GM20000 (cell line): ENCODE measurements at places on chromosomes 16 and 17.

DNA sequence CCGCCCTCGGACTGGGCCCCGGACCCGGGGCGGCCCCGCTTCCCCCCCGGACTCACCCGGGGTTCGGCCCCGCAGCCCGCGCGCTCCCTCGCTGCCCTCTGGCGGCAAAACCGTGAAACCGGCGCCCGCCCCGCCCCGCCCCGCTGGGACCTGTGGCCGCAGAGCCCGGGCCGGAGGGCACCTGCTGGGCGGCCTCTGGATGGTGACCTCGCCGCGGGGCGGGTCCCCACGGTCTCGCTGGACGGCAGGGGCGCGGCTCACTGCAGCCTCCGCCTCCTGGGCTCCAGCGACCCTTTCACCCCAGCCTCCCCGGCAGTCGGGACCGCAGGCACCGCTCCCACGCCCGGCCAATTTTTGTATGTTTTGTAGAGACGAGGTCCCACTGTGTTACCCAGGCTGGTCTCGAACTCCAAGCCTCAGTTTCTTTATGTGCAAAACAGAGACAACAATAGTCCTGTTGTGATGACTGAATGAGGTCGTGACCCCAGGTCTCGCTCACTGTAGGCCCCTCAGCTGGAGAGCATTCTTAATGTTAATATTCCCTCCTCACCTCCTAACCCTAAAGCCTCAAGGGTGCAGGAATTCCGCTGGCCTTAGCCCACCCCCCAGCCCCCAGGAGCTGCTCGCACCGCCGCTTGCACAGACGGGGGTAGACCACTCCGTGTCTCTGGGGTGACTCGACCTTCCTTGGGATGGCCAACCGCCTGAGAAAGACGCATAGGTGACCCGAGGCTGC, 33.7 kb upstream of the RPH3AL start:
- DNase-seq: peak; percentile 96

GRCh38 chr16:61042737-61043136, 993.5 kb downstream of the CDH8 start:
- no peak for DNase-seq

- no peak for DNase-seq
Observed at GRCh38 chr16:72926177-72927070, 121.5 kb downstream of the ZFHX3 start.

GRCh38 chr17:71032746-71033273, 863.5 kb downstream of the KCNJ2 start:
- no peak for DNase-seq

- no peak for DNase-seq
Observed at GRCh38 chr17:9360677-9361081, 214.9 kb downstream of the STX8 start.

DNA sequence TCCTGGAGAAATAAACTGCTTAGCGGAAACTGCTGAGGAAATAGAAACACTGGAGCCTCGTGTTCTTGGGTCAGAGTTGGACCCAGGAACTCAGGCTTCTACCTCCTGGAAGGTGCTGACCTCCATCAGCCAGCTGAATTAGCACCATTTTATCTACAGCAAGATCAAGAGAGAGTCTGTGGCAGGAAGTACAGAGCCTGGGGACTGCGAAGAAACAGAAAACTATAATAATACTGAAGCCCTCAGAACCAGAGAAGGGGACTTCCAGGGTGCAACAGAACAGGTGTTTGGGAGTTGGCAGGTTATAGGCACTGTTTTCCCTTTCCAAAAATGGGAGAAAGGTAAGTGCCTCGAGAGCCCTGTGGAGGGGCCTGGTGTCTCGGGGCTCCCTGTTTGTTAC, 379.7 kb downstream of the CA10 start:
- DNase-seq: no peak

DNA sequence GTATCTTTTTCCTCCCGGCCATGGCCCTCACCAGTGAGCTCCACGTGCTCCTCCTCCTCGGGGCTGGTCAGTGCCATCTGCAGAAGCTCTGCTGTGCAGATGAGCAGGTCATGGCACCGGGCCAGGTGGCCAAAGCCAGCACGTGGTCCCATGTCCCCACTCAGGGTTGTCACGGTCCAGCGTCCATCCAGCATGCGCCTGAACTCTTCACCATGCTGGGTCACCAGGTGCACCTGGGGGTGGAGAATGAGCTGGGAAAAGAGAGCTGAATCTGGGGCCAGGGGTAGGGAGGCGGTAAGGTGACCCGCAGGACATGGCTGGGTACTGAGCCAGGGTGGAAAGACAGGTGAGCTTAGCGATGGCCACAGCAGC, 1.3 kb downstream of the DHX58 start:
- no peak for DNase-seq

GRCh38 chr17:68698746-68699145, 97.6 kb upstream of the FAM20A start:
- no peak for DNase-seq

GRCh38 chr17:70276906-70277305, 107.6 kb downstream of the KCNJ2 start:
- DNase-seq: no peak

GRCh38 chr17:38872027-38872511, 2.2 kb downstream of the LASP1 start:
- DNase-seq: no peak

DNA sequence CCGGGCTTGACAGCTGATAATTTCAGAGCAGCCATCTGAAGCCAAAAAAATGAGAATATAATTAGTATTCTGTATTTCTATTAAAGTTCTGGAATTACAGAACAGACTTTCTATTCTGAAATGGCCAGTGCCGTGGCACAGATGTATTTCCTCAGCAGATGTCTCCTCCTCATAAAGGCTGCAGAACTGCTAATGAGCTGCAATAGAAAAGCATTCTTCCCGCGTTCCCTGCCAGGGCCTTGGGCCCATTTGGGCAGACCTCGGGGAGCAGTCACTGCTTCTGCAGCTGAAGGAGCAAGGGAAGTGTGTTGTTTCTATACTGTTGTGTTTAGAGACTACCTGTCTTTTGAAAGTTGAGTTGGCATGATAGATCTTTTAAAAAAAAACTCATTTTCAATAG, 152.6 kb upstream of the CACNG5 start:
- DNase-seq: no peak

DNA sequence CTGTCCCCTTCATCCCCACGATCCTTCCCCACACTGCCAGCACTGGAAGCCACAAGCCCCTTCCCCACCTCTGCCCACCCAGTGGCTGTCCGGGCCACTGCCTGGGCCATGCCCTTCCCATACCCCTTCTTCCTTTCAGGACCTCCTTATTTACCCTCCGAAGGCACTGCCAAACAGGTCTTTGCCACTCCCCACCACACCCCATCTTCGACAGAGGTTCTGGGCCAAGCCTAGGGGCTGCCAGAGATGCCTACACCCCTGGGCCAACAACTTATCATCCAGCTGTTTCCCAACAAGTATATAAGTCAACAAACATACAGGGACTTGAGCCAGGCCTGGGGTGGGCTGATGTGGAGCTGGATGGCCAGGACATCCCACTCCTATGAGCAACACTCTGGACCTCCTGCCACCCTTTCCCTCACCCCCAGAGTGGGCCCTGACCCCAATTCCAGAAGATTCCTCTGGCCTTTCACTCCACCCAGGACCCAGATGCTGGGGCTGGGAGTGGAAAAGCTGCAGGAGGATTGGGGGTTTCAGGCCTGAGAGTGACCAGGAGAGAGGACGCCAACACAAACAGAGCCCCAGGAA, 1.5 kb upstream of the PPP1R1B start:
- no peak for DNase-seq

GRCh38 chr17:50833510-50834428, 1.6 kb upstream of the WFIKKN2 start:
- DNase-seq: no peak

- no peak for DNase-seq
Observed at GRCh38 chr16:79542237-79542774, 58.2 kb downstream of the MAF start.
